ENCODE measurements at places on chromosomes 5 and 9.

- peak overlapping the region; percentile 97 for H3K27ac ChIP-seq
- H3K4me1 ChIP-seq = peaks cover 77% of the 10 kb centered on the region
- no peaks in the 10 kb centered on the region for H3K36me3 ChIP-seq
- peak; percentile 22 for DNase-seq
- H3K27me3 ChIP-seq = no peaks in the 10 kb centered on the region
- peak overlapping the region; percentile 54 for H3K4me3 ChIP-seq
Measured at GRCh38 chr5:125484272-125484741, 737.9 kb upstream of the ZNF608 start.

- H3K4me1 ChIP-seq = peaks cover 16% of the 10 kb centered on the region
- no peak for DNase-seq
- H3K27me3 ChIP-seq = peaks cover 3% of the 10 kb centered on the region
- peaks cover 12% of the 10 kb centered on the region for H3K36me3 ChIP-seq
- no peak overlapping the region for H3K4me3 ChIP-seq
Measured at GRCh38 chr5:127950707-127951391, 132.7 kb upstream of the SLC12A2 start.

DNA sequence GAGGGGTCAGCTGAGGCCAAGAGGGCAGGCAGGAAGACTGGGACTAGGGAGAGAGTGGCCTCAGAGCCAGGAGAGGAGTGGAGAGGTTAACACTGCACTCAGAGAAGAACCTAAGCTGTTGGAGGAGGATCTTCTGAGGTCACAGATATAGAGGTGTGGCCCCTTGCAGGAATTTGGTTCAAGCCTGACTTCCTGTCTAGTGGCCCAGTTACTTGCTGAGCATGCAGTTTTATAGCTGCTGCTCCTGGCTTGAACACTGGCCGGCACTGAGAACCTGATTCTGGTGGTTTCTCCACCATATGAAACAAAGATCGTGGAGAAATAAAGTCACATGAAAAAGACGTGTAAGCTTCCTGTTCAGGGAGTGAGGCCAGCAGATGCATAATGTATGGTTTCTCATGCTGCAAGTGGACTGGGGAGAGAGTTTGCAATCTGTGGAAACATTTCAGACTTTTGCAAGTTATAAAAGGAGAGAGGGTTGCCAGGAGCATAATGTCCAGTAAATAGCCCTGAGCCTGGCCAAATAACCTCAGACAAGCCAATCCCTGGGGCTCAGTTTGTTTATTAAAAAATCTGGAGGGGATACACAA, 82.6 kb downstream of the GALNT10 start:
- H3K27ac ChIP-seq = peak overlapping the region; percentile 66
- no peak overlapping the region for H3K4me3 ChIP-seq
- H3K36me3 ChIP-seq = no peaks in the 10 kb centered on the region
- peaks cover 54% of the 10 kb centered on the region for H3K4me1 ChIP-seq

DNA sequence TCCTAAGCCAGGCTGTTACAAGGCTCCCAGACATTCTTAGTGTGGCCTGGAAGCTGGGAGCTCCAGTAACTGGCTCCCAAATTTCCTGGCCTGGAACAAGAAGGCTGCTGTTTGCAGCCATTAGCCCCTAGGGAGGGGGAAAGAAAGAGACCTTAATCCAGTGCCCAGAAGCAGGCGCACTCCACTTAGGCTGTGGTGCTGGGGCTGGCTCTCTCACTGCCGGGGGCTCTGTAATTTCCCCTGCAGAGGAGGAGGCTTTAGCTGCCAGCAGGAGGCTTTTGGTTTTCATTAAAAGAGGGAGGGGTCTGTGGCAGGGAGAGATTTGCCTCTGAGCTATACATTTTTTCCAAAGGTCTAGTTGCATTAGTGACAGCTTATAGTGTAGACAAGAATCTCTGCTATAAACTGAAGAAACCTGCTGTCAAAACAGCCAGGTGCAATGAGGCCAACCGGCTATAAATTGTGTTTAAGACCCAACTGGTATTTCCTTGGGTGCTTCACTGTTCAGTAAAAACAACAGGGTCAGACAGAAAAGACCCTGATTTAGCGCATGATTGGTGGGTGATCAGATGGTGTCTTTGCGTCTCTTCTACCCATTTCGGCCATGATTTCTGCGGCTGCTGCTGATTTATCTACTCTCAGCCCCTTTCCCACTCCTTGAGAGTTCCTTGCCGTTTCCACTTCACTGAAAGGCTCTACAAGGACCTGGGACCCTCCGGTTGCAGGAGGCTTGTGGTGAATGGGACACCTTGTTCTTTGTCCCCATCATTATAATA, 254.6 kb downstream of the AOPEP start:
- H3K4me1 ChIP-seq = peaks cover 76% of the 10 kb centered on the region
- peak overlapping the region; percentile 96 for H3K27ac ChIP-seq
- DNase-seq = peak; percentile 43
- H3K4me3 ChIP-seq = peak overlapping the region; percentile 42
- H3K36me3 ChIP-seq = peaks cover 6% of the 10 kb centered on the region
